CD4-positive, alpha-beta T cell (primary cell): ENCODE measurements at places on chromosomes 1 and 21. TPM values are rescaled to one million over a fixed set of nuclear protein-coding genes. Genes with fewer than 3 reads are reported as not detected.

- DNase-seq = no peak
These were observed 27.7 kb upstream of the LRRC7 start for GRCh38 chr1:69540052-69540451.

DNA sequence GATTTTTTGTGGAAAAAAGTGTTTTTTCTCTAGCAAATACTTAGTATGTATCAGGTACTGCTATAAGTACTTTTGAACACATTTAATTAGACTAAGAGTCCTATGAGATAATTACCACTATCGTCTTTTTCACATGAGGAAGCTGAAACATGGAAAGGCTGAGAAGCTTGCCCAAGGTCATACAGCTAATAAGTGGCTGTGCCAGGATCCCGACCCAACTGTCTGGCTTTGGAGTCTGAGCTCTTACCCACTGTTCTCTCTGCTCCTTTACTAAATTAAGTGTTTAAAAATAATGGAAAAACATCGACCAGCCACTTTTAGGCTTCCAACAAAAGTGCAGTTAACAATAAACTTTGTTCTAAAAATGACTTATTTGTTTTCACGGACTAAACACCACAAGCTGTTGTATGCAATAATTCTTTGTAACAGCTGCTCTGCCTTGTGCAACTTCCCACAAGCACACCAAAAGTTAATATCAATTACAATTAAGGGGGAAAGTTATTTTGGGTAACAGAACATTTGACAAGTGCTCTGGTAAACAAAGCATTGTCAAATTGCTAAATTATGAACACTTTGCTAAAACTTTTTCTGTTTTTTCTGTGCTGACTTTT, 75.7 kb downstream of the CRB1 start:
- no peak for DNase-seq

- no peak for DNase-seq
These were observed 86.1 kb downstream of the PTGER3 start for GRCh38 chr1:70961374-70961975.

DNA sequence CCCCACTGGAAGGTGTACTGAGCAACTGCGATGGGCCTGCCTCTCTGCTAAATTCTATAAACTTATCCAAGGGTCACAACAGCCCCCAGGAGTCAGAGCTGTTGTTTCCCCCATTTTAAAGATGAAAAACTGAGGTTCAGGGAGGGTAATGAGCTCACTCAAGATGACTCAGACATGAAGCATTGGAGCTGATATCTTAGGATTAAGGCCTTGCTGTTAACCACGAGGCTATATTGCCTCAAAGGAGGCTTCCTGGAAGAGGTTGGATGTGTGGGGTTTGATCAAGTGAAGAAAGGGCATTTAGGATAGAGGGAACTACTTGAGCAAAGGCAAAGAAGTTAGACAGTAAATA, 6.7 kb downstream of the LDLRAP1 start:
- no peak for DNase-seq

The COL16A1 gene
- not detected for total RNA-seq

DNA sequence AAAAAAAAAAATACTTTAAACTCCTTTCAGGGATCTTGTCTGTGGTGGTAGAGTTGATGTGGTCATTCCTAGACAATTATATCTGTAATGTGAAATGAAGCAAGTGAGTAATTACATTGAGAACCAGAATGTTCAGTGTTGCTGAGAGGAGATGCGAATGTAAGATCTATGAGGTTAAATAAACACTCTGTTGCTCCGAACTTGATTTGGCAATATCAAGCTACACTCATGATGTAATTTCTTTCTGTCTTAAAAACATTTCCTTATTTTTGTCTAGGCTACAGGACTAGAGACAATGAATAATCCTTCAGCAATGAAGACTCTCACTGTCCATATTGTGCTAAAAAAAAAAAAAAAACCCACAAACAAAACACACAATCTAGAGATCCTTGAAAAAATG, 63.1 kb upstream of the IGSF5 start:
- no peak for DNase-seq

GRCh38 chr21:33428669-33429068, 25.5 kb downstream of the IFNGR2 start:
- DNase-seq = no peak

- peak; percentile 73 for DNase-seq
These were observed 52.3 kb upstream of the ADAM30 start for GRCh38 chr1:119948342-119949214.

DNA sequence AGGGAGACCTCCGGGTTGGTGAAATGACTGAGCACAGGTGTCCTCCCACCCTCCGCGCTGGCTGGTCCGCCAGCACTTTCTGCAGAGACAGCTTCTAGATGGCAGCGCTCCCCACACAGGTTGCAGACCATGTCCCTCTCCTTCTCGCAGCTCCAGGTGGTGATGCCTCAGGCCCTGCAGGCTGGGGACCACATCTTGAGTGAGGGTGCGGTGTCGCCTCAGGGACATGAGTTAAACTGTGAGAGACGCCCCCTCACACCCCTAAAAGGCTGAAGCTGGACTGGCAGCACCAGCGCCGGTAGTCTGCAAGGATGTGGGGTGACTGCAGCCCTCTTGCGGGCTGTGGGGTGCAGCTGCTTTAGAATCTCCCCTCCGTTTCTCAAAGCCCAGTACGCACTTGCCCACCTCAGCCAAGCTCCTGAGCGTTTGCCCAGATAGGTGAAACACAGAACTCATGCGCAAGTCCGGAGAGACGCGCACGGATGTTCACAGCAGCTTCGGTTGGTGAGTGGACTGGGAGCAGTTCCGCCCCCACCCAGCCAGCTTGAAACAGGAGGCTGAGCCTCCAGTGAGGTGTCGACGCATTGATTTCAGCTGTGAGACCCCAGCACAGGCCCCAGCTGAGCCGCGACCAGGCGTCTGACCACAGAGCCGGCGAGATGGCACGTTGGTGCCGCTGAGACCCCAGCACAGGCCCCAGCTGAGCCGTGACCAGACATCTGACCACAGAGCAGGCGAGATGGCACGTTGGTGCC, 28.6 kb downstream of the COL6A1 start:
- DNase-seq = no peak

The DYRK3 gene
- 1.7 TPM for total RNA-seq

The NBL1 gene
- 29.7 TPM for total RNA-seq

- no peak for DNase-seq
These were observed 976.9 kb downstream of the BRINP3 start for GRCh38 chr1:189500778-189501177.

The FOXO6 gene
- total RNA-seq = 2.2 TPM

- DNase-seq = peak; percentile 55
These were observed 820 bp upstream of the TTF2 start for GRCh38 chr1:117059334-117059677.

GRCh38 chr21:38474796-38475195, 23.5 kb downstream of the ERG start:
- DNase-seq = no peak

The AMY2B gene
- total RNA-seq = 30.9 TPM

The SLC45A1 gene
- total RNA-seq = 0.88 TPM

The SORT1 gene
- 0.22 TPM for total RNA-seq
